ENCODE measurements at places on chromosomes 1 and 21. TPM values are rescaled to one million over a fixed set of nuclear protein-coding genes. Genes with fewer than 3 reads are reported as not detected.

RGS4 gene
- total RNA-seq: not detected

PDE4B gene
- 7.8 TPM for total RNA-seq

CZIB gene
- 30.3 TPM for total RNA-seq

SLFNL1 gene
- total RNA-seq: not detected

MTARC1 gene
- total RNA-seq: 9.3 TPM

OR2T11 gene
- total RNA-seq: not detected

PTPN22 gene
- not detected for total RNA-seq

CFAP45 gene
- 0.94 TPM for total RNA-seq

CD1C gene
- total RNA-seq: not detected

PANK4 gene
- 10.8 TPM for total RNA-seq

Data from A549 treated with Mapracorat at 1 μM for 4 hours (cell line).